Calu3 (cell line): ENCODE measurements at places on chromosomes 1 and 21. TPM values are rescaled to one million over a fixed set of nuclear protein-coding genes. Genes with fewer than 3 reads are reported as not detected.
A peak's percentile ranks its signal among the peaks of the same experiment; 100 is the strongest.

GRCh38 chr1:48222501-48223242, at the start of gene SLC5A9:
Gene SLC5A9, plus strand, starts transcription at chr1:48222716. Its CDS starts 21 bp downstream, at chr1:48222737.
- no peaks in the 10 kb centered on the region for H3K36me3 ChIP-seq
- H3K27ac ChIP-seq: peak within 1 kb of the TSS; percentile 7
- no peaks in the 10 kb centered on the region for H3K27me3 ChIP-seq
- DNase-seq: peak; percentile 39

DNA sequence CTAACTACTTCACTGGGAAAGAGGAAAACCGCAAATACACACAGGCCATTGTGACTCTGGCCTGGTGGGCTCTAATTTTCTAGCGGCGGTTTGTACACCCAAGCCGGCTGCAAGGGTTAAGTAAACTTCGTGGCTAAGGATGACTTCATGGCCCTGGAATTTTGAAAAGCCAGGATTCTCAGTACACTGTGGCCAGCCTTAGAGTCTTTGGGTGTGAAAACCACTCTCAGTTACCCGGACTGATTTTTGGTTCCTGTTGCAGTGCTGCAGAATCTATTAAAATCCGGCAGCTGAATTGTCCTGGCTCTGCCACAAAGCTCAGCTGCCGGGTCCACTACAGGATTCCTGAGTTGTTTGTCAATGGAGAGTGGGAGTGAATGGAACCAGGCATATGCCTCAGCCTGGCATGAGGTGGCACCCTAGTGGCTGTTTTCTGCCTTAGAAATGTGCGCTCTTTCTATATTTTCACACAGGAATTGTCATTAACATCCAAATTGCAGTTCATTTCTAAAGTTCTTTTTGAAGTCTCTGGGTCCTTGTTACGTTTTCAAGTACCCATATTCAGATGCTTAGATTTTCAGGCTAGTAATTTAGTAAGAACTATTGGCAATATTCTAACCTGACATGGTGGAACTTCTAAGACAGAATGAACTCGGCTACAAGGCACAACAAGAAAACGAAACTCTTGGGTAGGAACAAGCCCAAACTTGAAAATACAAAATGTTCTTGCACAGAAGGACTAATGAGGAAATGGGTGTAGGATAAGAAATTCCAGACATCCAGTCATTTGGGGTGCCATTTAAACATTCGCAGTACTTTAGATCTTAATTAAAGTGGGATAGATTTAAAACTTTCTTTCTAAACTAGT, 255.9 kb downstream of the NFIA start:
- H3K4me1 ChIP-seq: peaks cover 35% of the 10 kb centered on the region
- peak overlapping the region; percentile 51 for H3K4me3 ChIP-seq
- no peaks in the 10 kb centered on the region for H3K27me3 ChIP-seq
- H3K27ac ChIP-seq: peak overlapping the region; percentile 68
- peaks cover 5% of the 10 kb centered on the region for H3K36me3 ChIP-seq

DNA sequence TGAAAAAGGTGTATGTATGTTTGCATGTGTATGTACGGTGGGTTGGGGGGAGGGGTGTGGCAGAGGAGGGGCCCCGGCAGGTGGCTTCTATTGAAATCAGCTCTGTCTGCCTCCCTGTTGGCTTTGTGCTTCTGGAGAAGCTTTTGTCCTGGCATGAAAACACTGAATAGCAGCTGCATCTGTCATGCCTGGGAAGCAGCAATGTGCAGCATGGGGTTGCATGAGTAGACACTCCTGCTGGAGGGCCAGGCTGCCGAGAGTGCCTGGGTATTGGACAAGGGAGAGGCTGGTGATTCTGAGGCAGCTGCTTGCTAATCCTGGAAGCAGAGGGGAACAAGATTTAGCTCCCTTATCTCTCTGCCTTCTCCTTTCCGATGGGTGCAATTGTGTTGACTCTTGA, 20.5 kb downstream of the MAPKAPK2 start:
- no peak overlapping the region for H3K4me3 ChIP-seq
- H3K4me1 ChIP-seq: peaks cover 72% of the 10 kb centered on the region
- H3K27me3 ChIP-seq: no peaks in the 10 kb centered on the region
- no peak for DNase-seq

GRCh38 chr1:161185282-161185682, 8.0 kb upstream of the B4GALT3 start:
- H3K36me3 ChIP-seq: no peaks in the 10 kb centered on the region
- no peaks in the 10 kb centered on the region for H3K27me3 ChIP-seq
- H3K27ac ChIP-seq: no peak overlapping the region
- H3K4me1 ChIP-seq: peaks cover 22% of the 10 kb centered on the region
- H3K4me3 ChIP-seq: no peak overlapping the region

DNA sequence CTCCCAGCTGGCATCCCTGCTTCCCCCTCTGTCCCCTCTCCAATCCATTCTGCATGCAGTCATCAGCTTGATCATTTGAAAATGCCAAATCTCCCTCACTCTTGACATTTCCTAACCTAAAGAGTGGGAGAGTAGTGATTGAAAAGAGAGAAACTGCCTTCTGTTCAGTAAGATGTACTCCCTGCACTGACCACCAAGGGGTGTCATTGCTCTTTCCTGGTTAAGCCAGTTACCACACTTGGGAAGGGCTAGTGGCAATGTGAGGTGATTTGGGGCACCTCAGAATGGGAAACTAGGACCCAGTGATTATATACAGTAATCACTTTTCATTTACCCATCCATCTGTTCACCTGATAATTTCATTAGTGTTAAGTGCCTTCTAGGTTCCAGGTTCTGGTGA, 6.9 kb upstream of the TMEM269 start:
- H3K36me3 ChIP-seq: peaks cover 17% of the 10 kb centered on the region
- H3K4me1 ChIP-seq: no peaks in the 10 kb centered on the region
- H3K27me3 ChIP-seq: no peaks in the 10 kb centered on the region

DNA sequence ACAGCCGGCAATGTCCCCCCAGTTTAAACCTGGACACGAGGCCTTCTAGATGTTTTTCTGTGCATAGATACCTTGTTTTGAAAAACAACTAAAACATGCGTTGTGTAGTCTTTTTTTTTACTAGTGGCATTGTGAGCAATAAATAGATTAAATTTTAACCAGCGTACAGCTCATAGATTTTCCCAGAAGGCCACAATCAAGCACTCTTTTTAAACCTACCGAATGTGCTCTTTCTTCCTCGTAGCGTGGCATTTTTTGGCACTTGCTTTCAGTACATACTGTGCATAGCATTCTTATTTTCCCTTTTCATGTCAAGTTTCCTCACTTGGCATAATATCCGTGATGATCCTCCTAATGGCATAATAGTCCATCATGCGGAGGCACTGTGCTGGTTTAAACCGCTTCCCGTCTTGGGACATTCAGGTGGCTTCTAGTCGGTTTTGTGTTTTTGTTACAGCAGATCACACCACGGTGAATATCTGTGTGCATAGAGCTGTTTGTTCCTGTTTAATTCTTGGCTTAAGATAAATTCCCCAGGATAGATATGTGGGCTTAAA, 95.3 kb downstream of the PDE9A start:
- no peak for DNase-seq
- no peak overlapping the region for H3K27ac ChIP-seq
- H3K4me3 ChIP-seq: no peak overlapping the region
- H3K4me1 ChIP-seq: no peaks in the 10 kb centered on the region
- no peaks in the 10 kb centered on the region for H3K36me3 ChIP-seq
- H3K27me3 ChIP-seq: no peaks in the 10 kb centered on the region

- H3K27ac ChIP-seq: no peak overlapping the region
- H3K27me3 ChIP-seq: peaks cover 61% of the 10 kb centered on the region
- no peaks in the 10 kb centered on the region for H3K4me1 ChIP-seq
- H3K4me3 ChIP-seq: no peak overlapping the region
These were observed 61.4 kb downstream of the ACTL8 start for GRCh38 chr1:17816511-17816910.

The VWA5B1 gene
- not detected in 2 replicates for total RNA-seq

The PLA2G2C gene
- total RNA-seq: not detected in 2 replicates

The KIF14 gene
- 17.2 and 20.7 TPM in 2 replicates for total RNA-seq

The DEPDC1 gene
- 33.0 and 41.7 TPM in 2 replicates for total RNA-seq

The NIT1 gene
- total RNA-seq: 49.8 and 52.9 TPM in 2 replicates

The DYRK3 gene
- 7.6 and 8.0 TPM in 2 replicates for total RNA-seq
